Fibroblast of skin of left quadriceps (primary cell): ENCODE measurements at places on chromosomes 16 and 17.

DNA sequence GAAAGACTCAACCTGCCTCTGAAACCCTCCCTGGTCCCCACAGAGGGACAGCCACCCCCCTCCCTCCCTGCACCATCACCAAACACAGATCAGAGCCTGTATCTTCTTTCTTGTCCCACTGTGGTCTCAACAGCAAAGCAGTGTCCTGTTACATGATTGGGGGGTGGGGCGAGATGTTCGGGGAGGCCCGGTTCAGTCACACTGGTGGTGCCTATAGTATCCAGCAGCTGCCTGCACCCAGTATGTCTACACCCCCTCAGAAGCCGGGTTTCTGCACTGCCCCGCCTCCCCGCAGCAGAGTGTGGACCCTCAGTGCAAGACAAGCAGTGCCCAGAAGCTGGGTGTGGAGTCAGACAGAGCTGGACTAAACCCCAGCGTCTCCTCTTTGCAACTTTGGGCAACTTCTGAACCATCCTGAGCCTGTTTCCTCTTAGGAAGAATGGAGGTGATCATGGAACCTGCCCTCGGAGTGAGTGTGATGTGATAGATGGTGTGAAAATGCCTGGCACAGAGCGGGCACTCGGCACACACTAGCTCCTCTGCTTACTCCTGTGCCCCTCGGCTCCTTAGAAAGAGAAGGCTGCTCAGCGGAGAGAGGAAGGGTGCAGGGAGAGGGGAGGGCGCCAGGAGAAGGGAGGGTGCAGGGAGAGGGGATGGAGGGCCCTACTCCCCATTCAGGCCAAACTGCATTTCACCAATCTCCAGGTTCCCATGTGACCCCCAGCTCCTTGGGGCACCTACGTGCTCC, 84.0 kb upstream of the TNRC6C start:
- DNase-seq, result no peak

GRCh38 chr16:57481421-57481820, 4.9 kb downstream of the DOK4 start:
- DNase-seq, result no peak

- DNase-seq, result no peak
These were observed 49.5 kb upstream of the PHOSPHO1 start for GRCh38 chr17:49280061-49280460.

DNA sequence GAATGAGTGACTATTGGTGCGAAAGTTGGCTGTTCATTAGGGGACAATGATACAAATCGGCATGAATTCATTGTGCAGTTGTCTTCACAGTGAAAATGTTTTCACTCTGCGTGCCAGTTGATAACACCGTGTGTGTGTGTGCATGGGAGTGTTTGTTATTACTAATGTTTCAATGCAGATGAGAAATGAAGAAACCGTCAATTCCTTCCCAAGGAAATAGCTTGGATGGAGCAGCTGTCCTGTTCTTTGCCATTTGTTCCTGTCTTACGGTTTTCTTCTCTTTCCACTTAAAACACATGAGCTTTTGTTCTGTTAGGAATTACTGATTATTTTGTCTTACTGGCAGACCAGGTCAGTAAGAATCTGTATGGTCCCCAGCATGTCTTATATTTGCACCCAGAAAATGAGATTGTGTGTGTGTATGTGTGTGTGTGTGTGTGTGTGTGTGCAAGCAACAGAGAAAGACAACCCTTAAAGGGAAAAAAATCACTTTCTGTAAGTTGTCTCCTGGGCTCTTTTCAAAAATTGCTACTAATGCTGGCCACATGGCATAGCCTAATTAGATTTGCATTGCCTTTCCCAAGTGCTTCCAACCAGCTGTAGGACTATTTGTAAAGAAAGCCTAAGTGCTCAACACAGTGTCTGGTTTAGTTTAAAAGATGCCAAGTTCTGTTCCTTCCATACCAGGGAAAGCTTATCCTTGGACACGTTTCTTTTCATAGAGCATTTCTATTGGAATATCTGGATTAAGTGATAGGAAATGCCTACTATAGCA, 23.8 kb downstream of the SHISA9 start:
- DNase-seq, result no peak

DNA sequence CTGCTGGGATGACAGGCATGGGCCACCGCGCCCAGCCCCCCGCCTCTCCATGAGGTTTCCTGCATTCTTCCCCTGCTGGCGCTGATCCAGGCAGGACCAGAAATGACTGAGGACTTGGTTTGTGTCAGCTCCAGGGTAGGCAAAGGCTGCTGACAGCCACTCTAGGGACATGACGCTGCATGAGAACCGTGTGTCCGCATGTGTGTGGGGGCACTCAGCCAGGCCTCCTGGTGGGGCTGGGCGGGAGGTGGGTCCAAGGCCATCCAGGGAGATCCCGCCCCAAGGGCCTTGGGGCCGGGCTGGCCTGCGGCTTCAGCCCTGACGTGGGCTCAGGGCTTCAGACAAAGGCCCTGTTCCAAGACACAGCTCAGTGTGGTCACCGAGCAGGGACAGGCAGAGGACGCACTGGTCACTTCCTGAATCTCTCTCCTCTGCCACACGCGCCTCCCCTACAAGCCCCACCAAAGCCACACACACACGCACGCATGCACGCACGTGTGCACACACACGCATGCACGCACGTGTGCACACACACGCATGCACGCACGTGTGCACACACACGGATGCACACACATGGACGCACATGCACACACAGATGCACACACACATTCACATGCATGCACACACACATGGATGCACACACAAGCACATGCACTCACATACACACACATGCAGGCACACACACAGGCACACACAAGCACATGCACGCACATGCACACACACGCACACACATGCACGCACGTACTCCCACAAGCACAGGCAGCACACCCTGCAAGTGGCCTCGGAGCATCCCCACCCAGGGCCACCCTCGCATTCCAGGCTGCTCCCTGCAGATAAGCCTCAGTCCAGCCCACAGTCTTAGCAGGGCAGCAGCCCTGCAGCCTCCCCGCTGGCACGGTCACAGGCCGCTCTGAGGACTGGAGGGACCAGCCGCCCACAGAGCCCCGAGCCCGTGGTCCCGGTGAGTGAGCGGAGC, 5.3 kb upstream of the TMEM204 start:
- DNase-seq, result no peak

GRCh38 chr17:36768394-36768793, 167.0 kb downstream of the MRM1 start:
- no peak for DNase-seq

- no peak for DNase-seq
These were observed 220.6 kb downstream of the CDRT15L2 start for GRCh38 chr17:20800146-20800545.

DNA sequence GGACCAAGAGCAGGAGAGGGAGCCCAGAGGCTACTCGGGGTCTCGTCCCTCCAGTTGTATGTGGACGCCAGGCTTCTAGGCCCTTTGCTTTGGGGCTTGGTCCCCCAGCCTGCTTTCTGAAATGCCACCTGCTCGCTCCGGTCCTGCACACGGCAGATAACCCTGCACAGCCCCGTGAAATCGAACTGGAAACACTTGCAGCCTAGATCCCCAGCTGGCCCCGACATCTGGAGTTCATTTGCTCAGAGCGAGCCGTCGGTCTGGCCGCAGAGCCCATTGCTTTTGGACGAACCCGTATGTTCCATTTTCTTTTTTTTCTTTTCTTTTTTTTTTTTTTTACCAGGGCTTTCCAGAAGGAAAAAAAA, 22.9 kb downstream of the C1QTNF1 start:
- no peak for DNase-seq

- DNase-seq, result no peak
These were observed 22.8 kb downstream of the BAHCC1 start for GRCh38 chr17:81417879-81418709.

DNA sequence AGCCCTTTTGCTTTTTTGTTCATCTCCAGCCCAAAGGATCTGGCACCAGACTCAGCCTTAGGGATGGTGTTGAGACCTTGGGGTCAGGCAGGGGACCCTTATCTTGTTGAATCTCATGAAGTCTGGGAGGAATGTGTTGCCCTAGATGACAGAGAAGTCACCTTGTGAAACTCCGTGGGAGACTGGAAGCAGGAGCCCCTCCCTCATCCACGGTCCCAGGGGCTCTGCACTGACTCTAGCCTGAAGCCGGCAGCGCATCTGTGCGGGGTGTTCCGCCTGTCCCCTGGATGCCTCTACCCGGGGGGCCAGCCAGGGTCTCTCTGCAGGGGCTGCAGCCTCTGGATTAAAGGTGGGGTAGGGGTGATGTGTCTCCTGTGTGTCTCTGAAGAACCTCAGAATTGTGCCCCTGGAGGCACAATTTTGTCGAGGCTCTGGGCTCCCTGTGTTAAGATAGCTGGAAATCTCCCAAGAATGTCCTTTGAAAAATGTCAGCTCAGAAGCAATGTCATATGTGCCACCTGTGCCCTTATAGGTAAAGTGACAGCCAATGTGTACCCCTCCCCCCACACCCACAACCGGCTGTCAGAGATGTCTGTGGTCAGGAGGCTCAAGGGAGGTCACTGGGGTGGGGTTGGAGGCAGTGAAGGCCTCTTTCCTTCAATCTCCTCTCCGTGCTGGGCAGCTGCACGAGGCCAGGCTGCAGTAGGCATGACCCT, 32.1 kb upstream of the CDC42EP4 start:
- DNase-seq, result no peak

DNA sequence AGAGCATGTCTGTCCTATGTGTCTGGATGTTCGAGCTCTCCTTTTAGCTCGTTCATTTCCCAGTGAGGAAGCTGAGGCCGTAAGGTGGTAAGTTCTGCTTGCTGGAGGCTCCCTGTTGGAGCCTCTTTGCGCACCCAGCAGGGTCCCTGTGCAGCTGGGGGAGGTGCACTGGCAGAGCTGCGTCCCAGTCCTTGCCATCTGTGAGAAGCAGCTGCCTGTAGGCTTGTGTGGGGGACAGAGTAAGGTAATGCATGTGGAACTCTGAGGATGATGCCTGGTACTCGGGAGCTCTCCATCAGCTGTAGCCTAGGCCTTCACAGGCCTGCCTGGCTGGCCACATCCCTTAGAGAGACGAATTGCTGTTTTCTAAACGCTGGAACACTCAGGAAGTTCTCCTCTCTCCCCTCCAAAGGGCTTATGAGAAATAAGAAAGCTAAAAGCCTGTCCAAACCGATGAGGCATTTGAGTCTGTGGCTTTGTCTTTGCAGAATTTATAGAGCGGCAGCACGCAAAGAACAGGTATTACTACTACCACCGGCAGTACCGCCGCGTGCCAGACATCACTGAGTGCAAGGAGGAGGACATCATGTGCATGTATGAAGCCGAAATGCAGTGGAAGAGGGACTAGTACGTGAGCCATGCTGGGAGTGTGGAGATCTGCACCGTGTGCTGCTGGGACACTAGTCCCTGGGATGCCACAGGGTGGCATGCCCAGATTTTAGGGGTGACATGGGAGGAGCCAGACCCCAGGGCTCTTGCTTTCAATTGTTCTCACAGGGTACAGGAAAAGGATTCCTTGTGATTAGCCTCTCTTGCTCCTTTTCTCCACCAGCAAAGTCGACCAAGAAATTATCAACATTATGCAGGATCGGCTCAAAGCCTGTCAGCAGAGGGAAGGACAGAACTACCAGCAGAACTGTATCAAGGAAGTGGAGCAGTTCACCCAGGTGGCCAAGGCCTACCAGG, 1.6 kb downstream of the NDUFB10 start:
- DNase-seq, result no peak

- DNase-seq, result peak; percentile 88
These were observed 199.8 kb downstream of the CYB561 start for GRCh38 chr17:63246344-63246743.

GRCh38 chr16:78200023-78200389, 100.6 kb downstream of the WWOX start:
- no peak for DNase-seq

GRCh38 chr16:11386791-11387546, 41.7 kb downstream of the RMI2 start:
- DNase-seq, result no peak

DNA sequence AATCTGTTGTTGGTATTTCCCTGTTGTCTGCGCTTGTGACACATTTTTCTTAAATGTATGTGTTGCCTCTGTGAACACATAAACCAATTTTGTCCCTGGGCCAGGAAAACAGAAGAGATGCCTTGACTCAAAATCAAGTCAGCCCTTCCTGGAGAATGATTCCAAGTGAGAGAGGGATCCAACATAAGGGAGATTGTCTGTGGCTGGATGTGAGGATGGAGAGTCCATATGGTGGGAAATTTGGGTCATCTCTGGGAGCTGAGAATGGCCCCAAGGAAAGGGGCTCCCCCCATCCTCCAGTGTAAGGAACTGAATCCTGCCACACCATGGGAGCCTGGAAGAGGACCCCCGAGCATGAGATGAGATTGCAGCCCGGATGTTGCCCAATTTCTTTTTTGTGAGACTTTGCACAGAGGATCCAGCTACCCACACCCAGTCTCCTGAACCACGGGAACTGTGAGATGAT, 13.5 kb downstream of the CRYM start:
- no peak for DNase-seq

- no peak for DNase-seq
These were observed at the start of gene KLHL36 for GRCh38 chr16:84647828-84648594. Gene KLHL36 (plus strand): TSS chr16:84648511. CDS start chr16:84650868, 2,357 bp downstream.

DNA sequence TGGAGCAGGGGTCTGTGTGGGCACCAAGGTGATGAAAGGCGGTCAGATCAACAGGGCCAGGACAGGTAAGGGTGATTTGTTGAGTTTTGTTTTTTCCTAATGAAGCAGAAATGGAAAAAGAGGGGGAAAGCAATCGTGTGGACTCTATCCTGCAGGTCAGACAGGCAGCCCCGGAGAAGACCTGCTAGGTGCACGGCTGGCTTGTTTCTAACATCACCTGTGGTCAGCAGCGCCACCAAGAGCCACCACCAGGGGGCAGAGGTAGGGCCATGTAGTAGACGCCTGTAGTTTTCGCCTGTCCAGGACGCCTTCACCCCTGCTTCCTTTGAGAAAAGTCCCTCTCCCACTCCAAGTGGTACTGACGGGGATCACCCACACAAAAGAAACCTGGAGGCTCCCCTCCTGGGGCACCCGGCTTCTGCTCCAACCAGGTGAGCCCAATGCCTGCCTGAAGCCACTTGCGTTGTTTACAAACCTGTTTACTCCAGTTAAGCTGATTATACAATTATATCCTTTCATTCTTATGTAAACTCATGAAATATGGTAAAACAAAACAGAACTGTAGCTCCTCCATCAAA, 54.2 kb upstream of the SEC14L1 start:
- DNase-seq, result no peak

DNA sequence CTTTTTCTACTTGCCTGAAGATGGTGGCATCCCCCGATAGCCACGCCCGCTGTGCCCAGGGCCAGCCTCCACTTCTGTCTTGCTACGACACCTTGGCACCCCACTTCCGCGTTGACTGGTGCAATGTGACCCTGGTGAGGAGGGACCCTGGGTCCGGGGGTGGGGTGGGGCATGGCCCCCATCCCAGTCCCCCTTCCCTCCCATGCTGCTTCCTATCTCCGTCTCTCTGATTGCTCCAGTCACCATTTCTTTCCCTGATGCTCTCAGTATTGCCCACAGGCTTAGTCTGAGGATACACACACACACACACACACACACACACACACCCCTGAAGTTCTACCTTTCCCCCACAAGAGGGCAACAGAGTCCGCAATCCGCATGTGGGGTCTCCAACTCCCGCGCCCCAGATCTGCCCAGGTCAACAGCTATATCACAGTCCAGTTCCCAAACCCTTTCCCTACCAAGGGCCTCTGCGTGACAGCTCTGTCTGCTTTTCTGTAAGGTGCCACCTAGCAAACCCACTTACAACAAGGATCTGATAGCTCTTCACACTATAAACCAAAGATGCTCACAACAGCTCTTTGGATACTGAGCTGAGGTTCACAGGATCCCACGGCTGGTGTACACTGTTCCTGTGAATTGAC, 3.4 kb downstream of the SGCA start:
- peak; percentile 57 for DNase-seq

- DNase-seq, result no peak
These were observed 14.3 kb upstream of the SLC35B1 start for GRCh38 chr17:49722066-49722465.
